ENCODE measurements at places on chromosomes 4 and X.

DNA sequence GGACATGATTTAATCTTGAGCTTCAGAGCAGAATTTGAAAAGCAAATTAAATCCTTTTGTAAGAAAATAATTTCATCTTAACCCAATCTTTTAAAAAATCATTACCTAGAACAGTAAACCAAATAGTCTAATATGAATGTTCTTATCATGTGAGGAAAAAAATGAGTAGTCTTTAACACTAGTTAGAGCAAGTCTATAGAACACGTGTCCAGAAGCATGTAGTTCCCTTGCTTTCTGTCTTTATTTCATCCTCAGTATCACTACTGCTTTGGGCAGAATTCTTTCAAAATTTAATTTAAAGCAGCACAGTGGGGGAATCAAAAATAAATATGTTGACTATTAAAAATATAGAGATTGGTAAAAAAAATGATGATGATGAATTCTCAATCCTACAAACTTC, 2.1 kb downstream of the RBM47 start:
- no peak for DNase-seq

DNA sequence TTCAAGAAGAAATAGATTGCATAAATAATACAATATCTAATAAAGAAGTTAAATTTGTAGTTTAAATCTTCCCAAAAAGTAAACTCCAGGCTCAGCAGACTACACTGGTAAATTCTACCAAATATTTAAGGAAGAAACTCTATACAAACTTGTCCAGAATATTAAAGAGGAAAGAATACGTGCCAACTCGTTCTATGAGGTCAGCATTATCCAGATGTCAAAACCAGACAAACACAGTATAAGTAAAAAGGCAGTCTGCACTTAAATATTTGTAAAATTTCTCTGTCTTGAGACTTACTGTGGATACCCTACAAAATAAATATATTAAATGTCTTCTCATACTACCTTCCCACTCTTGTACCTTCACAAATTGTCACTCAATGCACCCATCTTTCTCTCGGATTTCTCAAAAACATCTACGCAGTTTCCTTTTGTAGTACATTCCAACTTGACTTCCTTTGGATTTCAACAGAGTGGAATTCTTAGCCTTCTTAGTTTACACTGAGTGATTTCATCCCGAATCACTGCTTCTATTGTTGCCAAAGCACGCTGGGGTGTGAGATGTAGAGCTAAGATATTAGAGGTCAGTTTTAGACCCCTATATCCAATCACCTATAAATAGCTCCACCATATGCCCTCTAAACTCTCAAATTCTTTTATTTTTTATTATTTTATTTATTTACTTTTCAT, 71.6 kb upstream of the MAB21L2 start:
- no peak for DNase-seq

GRCh38 chrX:139106069-139106468, 394.6 kb upstream of the FGF13 start:
- DNase-seq: no peak

DNA sequence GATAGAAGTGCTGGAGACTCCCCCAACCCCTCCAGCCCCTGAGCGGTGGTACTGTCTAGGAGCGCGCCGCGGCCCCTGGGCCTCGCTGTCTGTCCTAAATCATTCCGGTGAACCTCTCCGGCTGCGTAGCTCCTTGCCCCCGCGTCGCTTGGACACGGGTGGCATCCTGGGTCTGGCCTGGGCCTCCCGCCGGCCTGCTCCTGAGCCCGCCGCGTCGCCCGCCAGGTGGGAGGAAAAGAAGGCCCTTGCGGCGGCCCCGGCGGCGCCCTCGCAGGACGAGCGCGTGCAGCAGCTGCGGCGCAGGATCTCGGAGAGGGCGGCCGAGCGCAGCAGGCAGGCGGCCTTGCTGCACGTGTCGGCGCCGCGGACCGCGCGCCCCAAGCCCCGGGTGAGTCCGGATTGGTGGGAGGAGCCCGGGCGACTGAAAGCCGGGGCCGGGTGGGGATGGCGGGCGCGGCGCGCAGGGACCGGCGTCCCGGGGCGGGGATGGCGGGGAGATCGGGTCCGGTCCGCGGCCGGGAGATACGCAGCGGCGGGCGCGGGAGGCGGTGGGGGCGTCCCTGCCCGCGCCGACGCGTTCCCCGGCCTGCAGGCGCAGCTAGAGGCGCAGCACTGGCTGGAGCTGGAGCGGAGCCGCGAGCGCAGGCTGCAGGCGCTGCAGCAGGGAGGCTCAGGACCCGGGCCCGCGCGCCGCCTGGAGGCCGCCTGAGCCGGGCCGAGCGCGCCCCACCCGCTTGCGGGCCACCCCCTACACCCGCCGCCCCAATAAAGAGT, 6.5 kb upstream of the RNF4 start:
- DNase-seq: peak; percentile 69

DNA sequence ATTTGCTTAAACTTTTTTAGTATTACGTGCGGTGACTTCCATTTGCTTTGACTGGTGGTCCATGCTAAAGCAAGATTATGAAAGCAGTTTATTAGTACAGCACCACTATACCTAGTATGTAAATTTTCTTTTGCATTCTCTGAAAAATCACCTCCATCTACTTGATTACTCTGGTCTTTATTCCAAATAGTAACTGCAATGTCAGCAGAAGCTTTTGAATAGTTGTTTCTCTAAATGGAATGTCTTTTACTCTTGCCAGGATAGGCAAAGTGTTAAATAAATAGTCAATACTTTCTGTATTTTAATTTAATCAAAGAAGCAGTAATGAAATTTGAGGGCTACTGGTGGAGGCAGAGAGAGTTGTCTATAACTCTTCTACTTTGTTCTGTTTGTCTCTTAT, 167.2 kb upstream of the SLC4A4 start:
- no peak for DNase-seq

GRCh38 chrX:38166478-38167083, 54.1 kb downstream of the SRPX start:
- peak; percentile 33 for DNase-seq

GRCh38 chr4:140049024-140049848, 104.7 kb downstream of the MAML3 start:
- DNase-seq: peak; percentile 56

DNA sequence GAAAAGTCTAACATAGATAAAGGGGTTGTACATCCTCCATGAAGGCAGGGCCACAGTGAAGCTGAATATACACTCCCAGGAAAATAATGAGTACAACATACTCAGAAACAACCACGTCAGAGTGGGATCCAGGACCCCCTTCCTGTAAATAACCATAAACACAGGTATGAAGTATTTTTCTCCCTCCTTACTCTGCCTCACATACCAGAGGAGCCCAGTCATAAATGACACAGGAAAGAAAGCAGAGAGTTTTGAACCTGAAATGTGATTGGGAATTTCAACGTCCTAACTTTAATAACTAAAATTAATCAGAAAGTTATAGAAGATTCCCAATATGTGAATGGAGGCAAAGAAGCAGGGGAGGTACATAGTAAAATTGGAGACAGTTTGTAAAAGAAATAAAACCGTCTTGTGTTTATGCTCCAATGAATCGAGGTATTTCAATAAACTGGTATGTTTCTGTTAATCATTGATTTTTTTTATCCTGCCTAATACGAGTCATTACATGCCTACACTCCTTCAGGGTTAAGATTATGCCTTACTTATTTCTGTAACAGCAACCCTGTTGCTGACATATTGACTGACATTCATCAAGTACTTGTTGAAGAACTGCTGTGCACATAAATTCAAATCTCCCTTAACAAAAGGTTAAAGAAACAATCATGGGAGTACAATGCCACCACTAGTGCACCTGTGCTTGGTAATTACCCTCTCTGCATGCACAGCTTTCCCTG, 431.3 kb downstream of the KCNIP4 start:
- DNase-seq: no peak

Measured in T47D (cell line).